ENCODE measurements at places on chromosomes 3 and 15.

- DNase-seq: no peak
Measured at GRCh38 chr3:42403737-42404136, 6.7 kb downstream of the LYZL4 start.

- DNase-seq: peak; percentile 59
Measured at GRCh38 chr3:112437146-112438022, 61.9 kb downstream of the BTLA start.

GRCh38 chr15:63722204-63722808 lies 111.4 kb downstream of the HERC1 start:
- no peak for DNase-seq

DNA sequence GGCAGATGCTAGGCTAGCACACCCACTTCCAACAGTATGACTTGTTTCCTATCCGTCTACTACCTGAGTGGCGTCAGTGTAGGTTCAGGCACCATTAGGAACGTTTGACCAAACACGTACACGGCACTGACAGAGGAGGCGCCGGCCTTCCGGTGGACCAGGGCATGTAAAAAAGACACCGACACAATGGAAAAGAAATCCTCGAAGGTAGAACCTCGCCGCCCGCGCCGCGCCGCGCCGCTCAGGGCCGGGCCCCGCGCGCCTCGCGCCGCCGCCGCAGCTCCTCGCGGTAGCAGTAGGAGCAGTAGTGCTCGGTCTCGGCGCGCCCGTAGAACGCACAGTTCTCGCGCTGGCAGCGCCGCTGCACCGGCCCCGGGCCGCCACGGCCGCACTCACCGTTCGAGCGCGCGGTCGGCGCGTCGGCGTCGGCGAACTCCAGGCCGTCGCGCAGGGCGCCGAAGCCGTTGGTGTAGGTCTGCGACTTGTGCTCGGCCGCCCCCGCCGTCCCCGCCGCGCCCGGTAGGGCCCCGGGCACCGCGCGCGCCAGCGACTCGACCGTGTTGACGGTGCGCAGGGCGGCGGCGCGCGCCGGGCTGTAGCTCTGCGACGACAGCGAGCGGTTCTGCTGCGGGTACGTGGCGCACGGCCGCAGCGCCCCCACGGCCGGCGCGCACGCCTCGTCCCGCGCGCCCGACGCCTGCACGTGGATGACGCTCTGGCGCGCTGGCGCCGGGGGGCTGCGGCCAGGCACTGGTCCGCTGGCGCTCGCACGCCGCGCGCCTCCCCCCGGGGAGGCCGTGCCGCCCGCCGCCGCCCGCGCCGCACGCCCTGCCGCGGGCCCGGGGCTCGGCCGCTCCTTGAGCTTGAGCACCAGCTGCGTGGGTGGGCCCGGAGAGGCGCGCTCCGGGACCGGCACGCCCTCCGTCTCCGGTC lies 156.7 kb downstream of the KLF13 start:
- peak; percentile 33 for DNase-seq

GRCh38 chr15:35194296-35194695 lies 109.2 kb upstream of the NANOGP8 start:
- no peak for DNase-seq

DNA sequence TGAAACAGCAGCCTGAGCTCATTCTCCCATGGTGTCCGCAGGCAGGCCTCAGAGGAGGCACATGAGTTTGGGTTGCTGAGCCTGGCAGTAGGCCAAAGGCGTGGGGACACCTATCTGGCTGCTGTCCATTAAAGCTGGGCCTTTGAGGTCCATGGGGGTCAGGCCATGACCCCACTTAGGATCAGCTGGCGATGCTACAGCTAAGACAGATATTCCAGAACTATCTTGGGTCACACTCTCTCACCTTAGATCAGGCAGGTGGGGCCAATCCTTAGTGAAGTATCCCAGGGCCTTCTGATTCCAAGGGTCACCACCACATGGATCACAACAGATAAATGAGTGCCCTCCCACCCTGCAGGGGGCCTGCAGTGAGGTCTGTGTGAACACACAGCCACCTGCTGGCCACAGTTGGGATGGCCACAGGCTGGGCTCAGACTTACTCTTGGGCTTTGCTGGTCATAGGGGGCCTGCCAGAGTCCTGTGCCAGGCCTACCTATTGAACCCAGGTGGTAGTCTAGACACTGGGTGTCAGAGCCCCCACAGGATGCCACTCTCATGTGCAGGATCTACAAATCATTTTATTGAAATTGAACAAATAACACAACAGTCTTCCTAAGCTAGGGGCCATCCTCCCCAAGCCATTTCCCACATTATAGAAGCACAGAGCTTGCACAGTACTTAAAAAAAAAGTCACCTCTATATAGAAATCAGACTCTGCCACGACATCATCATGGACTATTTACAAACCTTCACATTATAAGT lies 2.0 kb upstream of the HYAL2 start:
- DNase-seq: peak; percentile 64

DNA sequence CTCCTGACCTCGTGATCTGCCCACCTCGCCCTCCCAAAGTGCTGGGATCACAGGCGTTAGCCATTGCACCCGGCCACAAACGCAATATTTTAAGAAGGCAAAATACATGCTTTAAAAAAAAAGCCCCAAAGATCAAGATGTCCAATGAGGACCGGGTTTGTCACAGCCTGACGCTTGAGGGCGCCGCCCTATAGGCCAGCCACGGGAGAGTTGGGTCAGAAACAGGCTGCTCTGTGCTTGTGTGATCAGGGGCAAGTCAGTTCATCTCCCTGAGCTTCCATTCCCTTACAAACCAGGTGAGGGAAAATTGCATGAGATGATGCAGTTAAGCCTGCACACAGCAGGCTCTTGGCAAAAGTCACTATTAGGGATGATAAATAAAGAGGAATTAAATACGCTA lies 23.9 kb downstream of the FAM174B start:
- DNase-seq: no peak

DNA sequence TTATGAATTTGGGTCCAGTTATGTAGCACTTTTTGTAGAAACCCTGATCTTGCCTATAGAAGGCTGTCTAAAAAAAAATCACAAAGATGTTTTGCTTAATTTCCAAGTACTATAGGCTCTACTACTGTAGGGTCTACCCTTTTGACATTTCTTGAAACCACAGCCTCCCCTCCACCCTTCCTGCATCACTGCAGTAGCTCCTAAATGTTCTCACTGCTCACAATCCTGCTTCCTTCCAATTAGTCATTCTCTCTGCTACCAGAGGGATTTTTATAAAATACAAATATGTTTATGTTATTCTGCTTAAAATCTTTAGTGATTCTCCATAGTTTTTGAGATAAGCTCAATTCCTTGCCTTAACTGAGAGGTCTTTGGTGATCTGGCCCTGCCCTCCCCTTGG lies 114.0 kb downstream of the CYP19A1 start:
- DNase-seq: no peak

- no peak for DNase-seq
Measured at GRCh38 chr3:197030379-197031314, 1.0 kb upstream of the MELTF start.

DNA sequence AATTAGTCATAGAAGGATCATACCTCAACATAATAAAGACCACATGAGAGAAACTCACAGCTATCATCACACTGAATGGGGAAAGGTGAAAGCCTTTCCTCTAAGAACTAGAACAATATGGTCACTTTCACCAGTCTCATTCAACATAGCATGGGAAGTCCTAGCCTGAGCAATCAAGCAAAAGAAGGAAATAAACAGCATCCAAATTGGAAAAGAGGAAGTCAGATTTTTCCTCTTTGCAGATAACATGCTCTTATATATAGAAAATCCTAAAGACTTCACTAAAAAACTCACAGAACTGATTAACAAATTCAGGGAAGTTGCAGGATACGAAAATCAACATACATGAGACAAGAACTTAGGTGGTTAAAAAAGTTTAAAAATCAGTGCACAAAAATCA lies 24.7 kb downstream of the MAP3K13 start:
- DNase-seq: no peak

GRCh38 chr3:23884481-23884880 lies 32.3 kb downstream of the NKIRAS1 start:
- DNase-seq: no peak

- DNase-seq: no peak
Measured at GRCh38 chr3:184976-185375, 11.6 kb upstream of the CHL1 start.

DNA sequence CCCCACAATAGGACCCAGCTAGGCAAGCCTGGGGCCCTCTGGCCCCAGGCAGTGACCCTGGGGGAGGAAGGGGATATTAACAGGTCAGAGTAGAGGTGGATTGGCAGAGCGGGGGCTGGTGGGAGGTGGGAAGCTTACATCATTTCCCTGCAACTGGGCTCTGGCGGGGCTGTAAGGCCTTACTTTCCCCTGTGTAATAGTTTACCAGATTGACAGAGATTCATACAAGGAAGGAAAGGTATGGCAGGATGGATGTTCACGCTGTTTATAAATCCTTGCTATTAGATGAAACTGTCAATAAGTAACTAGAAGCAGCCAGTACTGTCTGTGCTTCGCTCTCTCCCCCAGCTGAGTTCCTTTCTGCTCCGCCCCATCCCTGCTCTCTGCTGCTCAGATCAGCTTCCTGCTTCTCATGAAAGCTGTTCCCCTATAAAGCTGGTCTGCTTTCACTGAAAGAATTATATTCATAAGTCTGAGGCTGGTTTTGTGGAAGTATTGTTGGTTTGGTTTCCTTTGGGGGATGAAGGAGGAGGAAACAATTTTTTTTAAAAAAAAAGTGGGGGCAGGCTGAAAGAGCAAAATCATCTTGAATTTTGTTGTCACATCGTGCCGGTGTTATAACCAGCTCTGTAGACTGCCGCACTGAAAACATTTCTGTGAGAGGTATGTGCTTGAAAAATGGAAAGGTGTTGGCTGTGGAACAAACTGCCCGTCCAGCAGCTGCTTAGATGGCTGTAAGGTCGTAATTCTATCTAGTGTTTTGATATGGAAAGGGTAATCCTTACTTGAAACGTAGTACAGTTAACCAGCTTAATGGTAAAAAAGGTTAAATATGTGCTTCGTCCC lies 76.4 kb downstream of the BBX start:
- DNase-seq: peak; percentile 57

DNA sequence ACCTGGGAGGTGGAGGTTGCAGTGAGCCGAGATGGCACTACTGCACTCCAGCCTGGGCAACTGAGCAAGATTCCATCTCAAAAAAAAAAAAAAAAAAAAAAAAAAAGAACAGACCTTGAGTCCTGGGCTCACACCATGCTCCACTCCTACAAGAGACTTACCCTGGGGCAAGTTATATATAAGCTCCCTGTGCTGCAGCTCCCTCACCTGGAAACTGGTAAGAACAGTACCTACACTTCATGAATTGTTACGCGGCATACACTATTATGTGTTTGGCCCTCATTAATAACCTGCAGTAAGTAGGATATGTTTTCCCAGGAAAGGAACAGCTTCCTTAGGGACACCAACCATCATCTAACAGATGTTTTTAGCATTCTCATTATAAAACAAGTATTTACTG lies 119.6 kb downstream of the FMN1 start:
- no peak for DNase-seq

- no peak for DNase-seq
Measured at GRCh38 chr3:189687475-189687874, 56.3 kb downstream of the TP63 start.

- DNase-seq: no peak
Measured at GRCh38 chr15:87527416-87527815, 729.1 kb downstream of the NTRK3 start.

DNA sequence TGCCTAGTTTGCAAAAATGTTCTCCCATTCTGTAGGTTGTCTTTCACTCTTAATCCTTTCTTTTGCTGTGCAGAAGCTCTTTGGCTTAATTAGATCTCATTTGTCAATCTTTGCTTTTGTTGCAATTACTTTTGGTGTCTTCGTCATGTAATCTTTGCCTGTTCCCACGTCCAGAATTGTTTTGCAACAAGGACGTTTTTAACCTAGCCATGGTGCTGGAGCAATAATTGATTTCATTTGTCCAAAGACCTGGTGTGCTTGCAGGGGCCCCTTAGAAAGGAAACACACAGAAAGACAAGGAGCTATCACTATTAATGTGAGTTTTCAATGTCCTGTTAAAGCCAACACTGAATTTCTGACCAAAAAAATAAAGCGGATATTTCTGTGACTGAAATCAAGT lies 89.1 kb upstream of the GALNT15 start:
- no peak for DNase-seq

DNA sequence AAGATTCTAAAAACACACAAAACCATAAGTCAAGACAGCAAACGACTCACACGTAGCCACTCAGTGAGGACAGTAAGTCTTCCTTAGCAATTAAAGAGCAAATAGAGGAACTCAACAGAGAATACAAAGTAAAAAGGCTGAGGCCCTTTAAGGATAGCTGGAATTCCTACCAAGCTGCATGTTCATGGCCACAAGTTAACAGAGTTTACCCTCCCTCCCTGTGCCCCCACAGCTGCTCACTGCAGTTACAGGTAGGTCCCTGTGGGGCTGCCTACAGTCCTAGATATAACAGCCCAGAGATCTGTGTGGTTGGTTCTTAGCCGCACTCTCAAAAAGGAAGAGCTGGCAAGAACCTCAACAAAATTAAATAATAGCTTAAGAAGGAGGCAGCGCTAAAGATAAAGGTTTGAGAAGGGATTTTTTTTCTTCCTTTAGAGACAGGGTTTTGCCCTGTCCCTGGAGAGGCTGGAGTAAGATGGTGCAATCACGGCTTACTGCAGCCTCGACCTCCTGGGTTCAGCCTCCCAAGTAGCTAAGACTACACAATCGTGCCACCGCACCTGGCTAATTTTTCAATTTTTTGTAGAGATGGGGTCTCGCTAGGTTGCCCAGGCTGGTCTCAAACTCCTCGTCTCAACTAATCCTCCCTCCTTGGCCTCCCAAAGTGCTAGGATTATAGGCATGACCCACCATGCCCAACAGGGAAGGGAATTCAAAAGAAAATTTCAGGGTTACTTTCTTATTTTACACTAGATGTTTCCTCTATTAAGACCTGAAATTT lies 19.3 kb downstream of the SFMBT1 start:
- DNase-seq: no peak

DNA sequence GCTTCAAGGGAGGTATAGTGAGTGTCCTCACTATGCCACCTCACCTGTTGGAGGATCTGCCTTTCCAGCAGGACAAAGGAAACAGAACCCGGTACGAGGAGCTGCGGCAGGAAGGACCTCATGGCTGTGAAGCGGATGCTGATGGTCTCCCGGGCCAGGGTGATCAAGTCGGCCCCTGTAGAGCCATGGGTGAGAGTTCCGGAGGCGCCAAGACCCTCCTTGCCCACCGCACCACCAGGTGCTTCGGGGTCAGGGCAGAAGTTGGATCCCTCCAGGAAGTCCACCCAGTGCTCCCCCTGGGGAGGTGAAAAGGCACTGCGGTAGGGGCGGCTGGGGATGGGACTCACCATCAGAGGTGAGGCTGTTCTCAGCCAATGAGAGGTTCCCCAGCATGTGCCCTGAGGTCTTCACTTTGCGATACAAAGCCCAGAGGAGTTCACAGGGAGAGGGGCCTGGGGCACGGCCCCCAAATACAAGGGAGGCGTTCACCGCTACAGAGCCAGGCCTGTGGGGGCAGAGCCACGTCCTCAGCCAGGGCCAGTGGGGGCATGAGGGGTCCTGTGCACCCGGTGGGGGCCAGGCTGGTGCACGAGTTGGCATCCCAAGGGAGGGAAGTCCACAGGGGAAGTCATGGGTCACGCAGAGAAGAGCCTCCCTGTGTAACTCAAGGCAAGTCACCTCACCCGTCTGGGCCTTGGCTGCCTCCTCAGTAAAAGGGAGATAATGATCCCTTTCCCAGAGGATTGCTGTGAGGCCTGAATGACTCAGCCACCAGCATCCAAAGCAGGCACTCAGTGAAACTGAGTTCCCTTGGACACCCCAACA lies 27.7 kb downstream of the C15orf39 start:
- no peak for DNase-seq
